Gastroesophageal sphincter (tissue), 4 donors: ENCODE measurements at places on chromosomes 7 and 10. TPM values are rescaled to one million over a fixed set of nuclear protein-coding genes. Genes with fewer than 3 reads are reported as not detected.

- no peak for ATAC-seq
Observed at GRCh38 chr7:69440976-69441375, 157.3 kb upstream of the AUTS2 start.

DNA sequence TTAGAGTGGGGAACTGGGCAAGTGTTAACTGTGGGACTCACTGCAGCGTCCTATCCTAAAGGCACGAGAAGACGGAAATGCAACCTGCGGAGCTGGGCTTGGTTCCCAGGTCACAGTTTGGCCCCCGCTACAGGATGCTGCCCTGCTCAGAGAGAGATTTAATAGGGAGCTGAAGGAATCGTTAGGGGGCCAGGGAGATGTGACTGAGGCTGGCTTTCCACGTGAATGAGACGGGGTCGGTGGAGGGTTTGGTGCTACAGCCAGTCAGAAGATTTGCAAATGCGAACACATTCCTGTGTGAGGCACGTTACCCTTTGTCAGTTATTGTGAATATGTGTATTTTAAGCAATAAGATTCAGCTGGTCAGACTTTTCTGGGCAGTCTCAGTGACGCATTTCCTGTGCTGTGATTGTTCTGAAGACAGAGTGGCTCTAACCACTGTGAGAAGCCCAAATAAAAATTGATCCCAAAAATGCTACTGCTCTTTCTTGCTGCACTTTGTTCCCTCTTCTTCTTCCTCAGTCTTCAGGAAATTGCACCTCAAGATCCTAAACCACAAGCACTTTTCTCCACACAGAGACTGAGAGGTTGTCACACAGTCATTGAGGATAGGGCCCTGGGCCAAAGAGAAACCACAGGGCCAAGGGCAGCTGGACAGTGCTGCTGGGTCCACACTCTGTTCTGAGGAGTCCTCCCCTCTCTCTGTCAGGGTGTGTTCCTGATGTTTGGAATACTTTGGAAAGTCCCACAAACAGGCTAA, 21.2 kb downstream of the CYP17A1 start:
- ATAC-seq, result peak; percentile 86

DNA sequence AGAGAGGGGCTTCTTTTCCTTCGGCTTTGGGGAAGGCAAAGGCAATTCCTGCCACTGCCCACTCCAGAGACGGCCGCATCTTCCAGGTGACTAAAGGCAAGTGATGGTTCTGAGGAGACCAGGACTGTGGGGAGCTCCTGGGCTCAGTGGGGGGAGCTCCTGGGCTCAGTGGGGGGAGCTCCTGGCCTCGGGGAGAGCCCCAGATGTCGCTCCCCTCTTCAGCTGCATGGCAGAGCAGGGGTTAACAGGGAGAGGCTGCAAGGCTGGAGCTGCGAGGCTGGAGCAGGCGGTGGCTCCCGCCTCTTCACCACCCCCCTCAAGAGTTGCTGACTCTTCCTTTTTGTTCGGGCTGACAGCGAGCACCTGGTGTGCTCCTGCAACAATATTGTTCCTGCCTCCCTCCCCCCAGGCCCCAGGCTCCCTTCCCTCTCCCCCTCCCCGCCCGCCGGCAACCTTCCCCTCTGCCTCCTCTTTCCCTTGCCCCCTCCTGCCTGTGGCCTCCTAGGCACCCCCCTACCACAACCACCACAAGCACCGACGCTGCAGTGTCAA, 56.3 kb upstream of the LBX1 start:
- no peak for ATAC-seq

- no peak for ATAC-seq
Observed at GRCh38 chr7:118179191-118179590, 4.8 kb upstream of the LSM8 start.

Gene MAT1A
- total RNA-seq, result not detected

DNA sequence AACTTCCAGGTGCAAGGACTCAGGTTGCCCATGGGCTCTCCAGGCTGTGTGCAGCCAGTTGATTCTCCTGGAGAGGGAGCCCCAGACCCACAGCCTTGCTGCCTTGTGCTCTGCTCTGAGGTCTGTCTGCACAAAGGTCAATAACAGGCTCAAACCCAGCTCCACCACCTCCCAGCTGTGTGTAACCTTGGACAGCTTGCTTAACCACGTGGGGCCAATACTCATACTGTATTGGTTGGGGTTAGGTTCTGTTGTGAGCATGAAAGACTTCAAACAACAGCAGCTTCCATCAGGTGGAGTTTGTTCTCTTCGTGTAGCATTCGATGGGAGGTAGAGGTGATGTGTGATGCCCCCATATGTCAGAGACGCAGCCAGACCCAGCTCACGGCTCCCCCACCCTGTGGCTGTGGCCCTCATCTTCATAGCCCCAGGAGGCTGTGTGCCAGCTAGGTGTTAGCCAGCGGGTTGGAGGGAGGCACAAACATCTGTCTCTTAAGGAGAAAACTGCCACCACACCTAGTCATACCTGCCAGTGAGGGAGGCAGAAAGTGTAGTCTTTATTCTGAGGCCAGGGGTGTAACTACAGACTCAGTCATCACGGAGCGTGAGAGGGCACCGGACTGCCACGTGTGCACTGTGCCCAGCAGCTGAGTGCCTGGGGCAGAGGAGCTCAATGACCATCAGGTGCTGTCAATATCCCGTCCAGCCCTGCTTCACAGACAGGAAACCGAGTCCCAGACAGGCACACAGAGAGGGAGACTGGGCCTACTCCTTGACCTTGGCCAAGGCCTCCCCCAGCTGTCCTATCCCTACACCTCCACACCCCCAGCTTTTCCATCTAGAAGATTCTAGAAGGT, 8.1 kb upstream of the POLD2 start:
- peak; percentile 10 for ATAC-seq

Gene NKX1-2
- total RNA-seq, result not detected

DNA sequence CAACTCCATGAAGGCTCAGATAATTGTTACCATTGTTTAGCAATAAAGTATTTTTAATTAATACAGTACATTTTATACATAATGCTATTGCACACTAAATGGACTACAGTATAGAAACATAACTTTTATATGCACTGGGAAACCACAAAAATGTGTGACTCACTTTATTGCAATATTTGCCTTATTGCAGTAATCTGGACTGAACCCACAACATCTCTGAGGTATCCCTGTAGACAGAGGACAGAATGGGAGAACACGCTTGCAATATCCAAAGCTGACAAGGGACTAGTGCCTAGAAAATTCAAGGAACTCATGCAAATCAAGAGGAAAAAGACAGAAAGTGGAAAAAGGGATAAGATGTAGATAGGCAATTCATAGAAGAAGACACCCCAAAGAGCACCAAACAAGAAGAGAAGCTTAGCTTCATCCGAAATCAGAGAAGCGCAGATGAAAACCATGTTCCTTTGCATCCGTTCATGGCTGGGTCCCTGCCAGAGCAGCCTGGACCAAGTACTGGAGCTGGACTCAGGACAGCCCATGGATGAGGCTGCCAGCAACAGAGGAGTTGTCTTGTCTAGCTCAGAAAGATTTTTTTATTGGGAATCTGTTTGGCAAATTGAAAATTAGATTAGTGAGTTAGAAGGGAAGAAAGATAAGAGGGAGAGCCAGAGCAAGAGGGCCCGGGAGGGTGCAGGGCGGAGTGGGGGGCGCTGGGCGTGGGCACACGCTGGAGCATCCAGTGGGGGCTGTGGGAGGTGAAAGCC, 16.0 kb upstream of the GALNTL5 start:
- no peak for ATAC-seq

- ATAC-seq, result peak; percentile 67
Observed at GRCh38 chr7:92785923-92786322, 50.5 kb downstream of the CDK6 start.

GRCh38 chr7:73976761-73977618, 51.0 kb upstream of the ELN start:
- no peak for ATAC-seq

Gene CYP3A5
- total RNA-seq, result 0.47 TPM

- peak; percentile 30 for ATAC-seq
Observed at GRCh38 chr10:92573091-92573797, 649 bp downstream of the IDE start.

- ATAC-seq, result no peak
Observed at GRCh38 chr10:28954211-28954610, 276.9 kb downstream of the BAMBI start.

Gene GIMAP7
- 5.1 TPM for total RNA-seq

Gene MMD2
- total RNA-seq, result not detected

Gene LIPF
- total RNA-seq, result not detected

DNA sequence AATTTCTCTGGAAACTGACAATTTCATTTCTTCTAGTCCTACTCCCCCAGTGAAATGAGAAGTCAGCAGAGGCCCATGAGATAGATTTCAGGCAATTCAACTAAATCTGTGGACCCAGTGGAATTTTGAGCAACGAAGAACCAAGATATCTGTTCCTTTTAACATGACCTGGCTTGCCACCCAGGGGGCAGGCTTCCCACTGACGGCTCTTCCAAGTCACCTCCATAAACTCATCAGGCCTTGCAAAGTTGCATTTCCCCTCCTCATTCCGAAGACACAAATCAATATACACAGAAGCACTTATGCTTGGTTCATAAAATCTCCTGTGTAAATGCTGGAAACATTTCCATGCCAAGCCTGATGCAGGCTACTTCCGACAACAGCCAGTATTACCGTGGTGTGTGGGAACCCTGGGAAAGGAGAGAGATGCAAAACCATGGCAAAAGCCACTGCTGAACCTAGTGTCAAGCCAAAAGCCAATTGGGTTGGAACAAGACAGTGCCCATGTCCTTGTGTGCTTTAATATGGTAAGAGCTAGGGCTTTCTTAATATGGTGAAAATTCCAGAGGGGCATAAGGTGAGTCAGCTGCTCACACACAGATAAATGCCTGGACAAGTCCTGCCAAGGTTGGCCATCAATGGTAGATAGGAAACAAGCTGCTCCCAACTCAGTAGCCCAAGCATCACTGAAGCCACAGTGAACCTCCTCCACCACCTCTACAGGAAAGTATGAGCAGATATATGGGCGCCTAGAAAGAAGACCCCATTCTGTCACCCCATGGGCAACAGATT, 1.6 kb downstream of the FRMD4A start:
- no peak for ATAC-seq

- ATAC-seq, result no peak
Observed at GRCh38 chr10:21907436-21907835, 96.1 kb downstream of the DNAJC1 start.

- ATAC-seq, result no peak
Observed at GRCh38 chr7:55565681-55566080, 6.6 kb downstream of the VOPP1 start.

- no peak for ATAC-seq
Observed at GRCh38 chr7:14806891-14807290, 95.7 kb downstream of the DGKB start.

GRCh38 chr10:47278152-47278473, 21.9 kb upstream of the GDF10 start:
- ATAC-seq, result no peak

Gene PRSS37
- total RNA-seq, result not detected

- ATAC-seq, result no peak
Observed at GRCh38 chr7:142585425-142585824, 163.8 kb upstream of the PRSS1 start.
